Renal pelvis (tissue), 12 donors: ENCODE measurements at places on chromosomes 5 and 9.

- DNase-seq = peak; percentile 53
Observed at GRCh38 chr5:113447498-113448050, 12.8 kb upstream of the TSSK1B start.

DNA sequence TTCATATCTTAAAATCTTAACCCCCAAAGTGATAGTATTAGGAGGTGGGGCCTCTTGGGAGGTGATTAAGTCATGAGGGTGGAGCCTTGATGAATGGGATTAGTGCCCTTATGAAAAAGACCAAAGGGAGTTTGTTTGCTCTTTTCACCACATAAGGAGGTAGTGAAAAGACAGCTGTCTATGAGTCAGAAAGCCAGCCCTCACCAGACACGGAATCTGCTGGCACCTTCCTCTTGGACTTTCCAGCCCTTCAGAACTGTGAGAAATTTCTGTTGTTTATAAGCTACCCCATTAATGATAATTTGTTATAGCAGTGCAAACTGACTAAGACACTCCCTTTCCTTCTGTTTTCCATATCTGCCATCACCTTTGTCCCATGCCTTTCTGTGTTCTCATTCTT lies 20.8 kb downstream of the IFNB1 start:
- DNase-seq = no peak

DNA sequence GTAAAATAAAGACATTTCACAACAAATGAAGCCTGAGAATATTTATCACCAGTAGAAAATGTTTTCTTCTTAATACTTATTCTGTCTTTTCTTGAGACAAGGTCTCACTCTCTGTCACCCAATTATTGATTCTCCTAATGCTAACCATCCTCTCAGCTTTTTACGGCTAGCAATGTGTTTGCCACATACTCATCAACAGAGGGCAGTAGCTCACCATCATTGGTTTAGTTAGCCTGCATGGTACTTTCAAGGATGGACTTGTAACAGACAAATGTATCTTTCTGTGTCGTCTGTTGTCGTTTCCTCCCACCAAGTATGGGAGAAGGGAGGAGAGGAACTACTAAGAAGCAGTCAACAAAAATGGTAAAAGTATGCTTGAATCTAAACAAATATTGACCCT lies 5.9 kb upstream of the ACO1 start:
- peak; percentile 58 for DNase-seq

GRCh38 chr9:113477058-113477457 lies 13.5 kb downstream of the RGS3 start:
- no peak for DNase-seq

DNA sequence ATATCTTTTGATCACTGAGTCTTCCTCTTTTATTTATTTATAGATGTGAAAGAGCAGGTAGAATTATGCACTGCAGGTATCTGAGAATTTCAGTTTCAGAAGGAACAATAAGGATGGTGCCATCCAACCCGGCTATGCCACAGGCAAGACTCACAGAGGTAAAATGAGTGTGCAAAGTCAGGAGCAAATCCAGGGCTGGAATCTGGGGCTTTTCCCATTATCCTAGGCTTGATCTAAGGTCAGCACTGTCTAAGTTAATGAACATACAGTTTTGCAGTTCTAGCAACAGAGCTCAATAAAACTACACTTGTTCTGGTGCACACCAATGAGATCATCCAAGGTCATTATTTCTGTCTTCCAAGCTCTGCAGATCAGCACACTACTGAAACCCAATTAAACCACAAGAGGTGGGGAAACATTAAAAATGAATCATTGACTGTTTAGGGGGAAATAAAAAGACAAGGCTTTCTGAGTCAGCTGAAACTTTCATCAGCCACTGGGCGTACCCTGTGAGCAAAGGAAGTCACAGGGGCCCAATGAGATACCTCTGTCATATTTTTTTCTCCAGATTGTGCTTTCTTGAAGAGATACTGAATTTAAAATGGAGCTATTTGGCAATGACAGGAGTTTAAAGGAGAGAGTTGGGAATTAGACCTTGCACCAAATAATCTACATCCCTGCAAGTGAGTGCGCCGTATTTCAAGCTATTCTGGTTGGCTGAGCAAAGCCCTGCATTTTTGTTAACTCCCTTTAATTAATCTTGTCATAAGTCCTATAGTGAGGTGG lies 662.2 kb upstream of the ZNF608 start:
- peak; percentile 58 for DNase-seq

DNA sequence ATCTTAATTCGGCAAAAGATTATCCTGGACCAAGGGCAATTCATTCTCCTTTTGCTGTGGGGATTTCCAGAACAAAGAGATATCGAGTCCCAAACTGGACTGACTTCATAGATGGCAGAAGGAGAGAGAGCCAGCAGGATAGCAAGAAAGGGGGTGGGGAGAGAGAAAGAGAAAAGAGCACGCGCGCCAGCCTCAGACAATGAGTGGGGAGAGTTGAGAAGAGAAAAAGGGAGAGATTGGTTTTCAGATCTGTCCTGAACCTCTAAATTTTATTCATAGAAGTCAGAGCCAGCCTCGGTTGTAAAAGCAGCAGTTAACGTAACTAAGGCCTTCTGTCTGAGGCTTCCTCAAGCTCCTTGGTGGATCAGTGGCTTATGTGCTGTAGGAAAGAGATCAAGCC lies 55.3 kb upstream of the ALDH1B1 start:
- no peak for DNase-seq
